Upper lobe of left lung (tissue), 6 donors: ENCODE measurements at places on chromosomes 3 and 15. TPM values are rescaled to one million over a fixed set of nuclear protein-coding genes. Genes with fewer than 3 reads are reported as not detected.

Gene CCR2
- total RNA-seq, result 5.1 TPM

Gene RAB43
- 48.3 TPM for total RNA-seq

Gene ACTC1
- total RNA-seq, result not detected

Gene GOLGA8H
- total RNA-seq, result 0.77 TPM

Gene LRRN1
- 1.8 TPM for total RNA-seq

GRCh38 chr15:68298882-68299381, 21.4 kb downstream of the FEM1B start:
- DNase-seq, result no peak

DNA sequence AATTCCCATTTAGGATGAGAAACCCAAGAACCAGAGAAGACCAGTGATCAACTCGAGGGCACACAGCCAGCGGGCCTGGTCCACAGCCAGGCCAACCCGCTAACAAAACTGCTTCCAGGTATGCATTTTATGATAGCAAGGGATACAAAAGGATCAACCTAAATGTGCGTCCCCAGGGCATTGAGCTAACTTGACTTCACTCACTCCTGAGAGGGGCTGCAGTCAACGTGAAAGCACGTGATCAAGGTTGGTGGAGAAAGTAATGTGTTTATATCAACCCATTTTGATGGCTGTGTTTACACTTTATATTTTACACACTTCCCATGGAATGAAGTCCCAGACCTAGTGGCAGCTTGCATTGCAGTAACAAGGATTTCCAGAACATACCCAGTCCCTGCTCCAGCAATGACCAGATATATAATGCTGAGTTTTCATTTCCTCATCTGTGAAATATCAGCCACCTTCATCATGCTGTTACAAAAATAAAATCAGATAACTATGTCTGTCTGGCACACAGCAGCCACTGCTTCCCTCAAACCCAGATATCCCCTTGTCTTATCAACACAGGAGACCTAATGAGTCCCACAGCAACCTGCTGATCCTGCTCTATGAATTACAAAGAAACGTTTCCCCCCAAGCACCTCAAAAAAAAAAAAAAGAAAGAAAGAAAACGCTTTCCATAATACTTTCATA, 2.0 kb downstream of the KLHL6 start:
- no peak for DNase-seq

GRCh38 chr3:136251511-136251910, 1.4 kb downstream of the PCCB start:
- DNase-seq, result no peak

DNA sequence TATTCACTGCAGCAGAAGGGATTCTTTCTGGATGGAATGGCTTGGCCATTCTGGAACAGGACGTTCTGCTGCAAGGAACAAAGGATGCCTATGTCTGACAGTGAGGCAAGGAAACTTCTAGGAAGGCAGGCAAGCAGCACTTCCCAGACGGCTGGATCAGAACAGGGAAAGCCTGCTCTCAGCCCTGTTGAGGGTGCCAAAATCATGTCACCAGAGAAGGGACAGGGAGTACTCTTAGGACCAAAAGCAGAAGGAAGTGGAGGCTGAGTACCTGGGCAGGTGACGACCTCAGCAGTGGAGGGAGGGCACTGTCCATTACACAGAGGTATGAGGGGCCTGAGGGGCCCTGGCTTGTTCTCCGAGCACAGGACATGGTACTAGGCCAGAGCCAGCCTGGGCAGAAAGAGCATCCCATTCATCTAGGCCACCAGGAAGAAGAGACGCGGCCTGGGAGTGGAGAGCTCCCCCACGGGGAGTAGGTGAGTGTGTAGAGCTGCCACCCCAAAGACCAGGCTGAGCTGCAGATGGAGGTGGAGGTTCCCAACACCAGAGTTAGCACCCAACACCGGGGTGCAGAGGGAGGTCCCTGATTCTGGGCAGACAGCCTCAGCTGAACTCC, 9.6 kb downstream of the KLF15 start:
- DNase-seq, result peak; percentile 13

DNA sequence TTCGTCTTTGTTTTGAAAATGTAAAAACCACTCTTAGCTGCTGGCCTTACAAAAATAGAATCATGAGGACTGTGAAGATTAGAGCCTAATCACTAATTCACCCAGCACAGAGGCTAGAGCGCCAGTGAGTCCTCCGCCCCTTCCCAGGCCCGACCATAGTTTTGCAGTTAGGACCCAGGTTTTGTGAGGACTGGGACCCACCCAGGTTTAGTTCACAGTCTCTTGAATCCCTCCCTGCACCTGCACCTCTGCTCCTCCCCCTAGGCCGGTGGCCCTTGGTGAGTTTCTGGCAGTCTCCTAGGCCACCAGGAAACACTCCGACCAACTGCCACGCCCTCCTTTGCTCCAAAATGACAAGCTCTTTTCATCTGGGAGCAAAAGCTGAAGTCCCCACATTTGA, 136.0 kb upstream of the CCDC54 start:
- DNase-seq, result peak; percentile 60

- no peak for DNase-seq
Measured at GRCh38 chr15:45259796-45260195, 7.8 kb downstream of the SLC28A2 start.

DNA sequence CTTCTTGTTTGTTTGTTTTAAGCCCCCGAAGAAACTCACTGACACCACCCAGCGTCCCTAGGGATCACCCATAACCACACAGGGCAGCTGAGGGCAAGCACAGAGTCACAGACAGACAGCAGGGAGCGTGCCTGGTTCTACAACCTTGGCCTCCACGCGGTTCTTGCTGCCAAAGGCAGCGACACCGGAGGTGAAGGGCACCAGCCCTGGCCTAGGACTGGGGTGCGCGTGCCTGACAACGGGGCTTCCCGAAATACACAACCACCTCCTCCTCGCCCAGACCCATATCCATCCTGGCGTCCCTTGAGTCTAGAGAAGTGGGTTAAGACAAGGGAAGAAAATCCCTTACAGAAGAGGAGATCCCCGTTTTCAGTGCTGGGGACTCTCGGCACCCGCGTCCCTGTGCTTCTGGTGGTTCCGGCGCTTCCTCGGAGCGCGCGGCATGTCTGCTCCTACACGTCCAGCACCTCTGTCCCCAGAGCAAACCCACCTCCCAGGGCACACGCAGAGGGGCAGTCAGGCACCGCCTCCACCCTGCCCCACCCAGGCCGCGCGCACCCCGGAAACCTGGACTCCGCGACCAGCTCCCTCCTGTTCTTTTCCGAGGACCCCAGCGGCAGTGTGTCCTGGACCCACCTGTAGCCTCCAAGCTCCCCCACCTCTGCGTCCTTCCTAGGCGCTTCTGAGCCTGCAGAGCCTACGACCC, 911 bp downstream of the RFTN1 start:
- DNase-seq, result peak; percentile 88
